Substantia nigra (tissue), 51 donors: ENCODE measurements at places on chromosomes 11 and 22.

DNA sequence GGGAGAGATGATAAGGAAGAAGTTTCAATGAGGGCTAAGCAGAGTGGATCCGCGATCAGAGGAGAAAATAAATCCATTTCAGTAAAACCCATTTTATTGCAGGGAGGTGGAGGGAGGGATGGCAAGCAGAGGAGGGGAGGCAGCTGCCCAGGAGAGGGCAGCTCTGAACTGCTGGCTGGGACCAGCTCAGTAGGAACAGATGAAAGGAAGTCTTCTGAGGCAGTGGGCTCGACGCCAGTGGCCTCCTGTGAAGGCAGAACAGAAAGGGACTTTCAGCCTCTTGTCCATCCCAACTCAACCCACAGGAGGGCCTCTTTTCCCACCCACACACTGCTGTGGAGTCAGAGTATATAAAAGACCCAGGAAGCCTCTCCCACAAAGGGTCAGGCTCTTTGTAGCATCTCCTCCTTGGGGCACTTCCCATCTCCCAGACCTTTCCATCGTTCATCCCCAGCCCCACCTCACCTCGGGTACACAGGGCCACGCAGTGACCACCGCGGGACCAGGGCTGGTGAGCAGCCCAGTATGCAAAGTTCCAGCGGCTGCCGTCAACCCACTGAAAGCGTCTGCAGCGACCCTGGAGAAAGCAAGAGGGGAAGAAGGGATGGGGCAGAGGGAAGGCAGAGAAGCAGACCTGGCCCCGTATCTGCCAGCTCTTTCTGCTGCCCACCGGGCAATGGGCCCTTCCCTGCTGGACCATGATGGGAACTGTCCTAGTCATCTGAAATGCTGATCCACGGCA, 3.0 kb downstream of the PRG2 start:
- peak; percentile 20 for DNase-seq

DNA sequence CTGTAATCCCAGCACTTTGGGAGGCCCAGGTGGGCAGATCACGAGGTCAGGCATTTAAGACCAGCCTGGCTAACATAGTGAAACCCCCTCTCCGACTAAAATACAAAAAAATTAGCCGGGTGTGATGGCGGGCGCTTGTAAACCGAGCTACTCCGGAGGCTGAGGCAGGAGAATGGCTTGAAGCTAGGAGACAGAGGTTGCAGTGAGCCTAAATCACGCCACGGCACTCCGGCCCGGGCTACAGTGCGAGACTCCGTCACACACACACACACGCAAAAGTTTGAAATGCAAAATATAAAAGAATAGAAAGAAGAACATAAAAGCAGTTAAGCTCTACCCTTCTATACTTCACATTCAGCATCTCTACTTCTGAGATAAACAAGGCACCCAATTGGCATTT, 1165.9 kb upstream of the CNTN5 start:
- DNase-seq = no peak

DNA sequence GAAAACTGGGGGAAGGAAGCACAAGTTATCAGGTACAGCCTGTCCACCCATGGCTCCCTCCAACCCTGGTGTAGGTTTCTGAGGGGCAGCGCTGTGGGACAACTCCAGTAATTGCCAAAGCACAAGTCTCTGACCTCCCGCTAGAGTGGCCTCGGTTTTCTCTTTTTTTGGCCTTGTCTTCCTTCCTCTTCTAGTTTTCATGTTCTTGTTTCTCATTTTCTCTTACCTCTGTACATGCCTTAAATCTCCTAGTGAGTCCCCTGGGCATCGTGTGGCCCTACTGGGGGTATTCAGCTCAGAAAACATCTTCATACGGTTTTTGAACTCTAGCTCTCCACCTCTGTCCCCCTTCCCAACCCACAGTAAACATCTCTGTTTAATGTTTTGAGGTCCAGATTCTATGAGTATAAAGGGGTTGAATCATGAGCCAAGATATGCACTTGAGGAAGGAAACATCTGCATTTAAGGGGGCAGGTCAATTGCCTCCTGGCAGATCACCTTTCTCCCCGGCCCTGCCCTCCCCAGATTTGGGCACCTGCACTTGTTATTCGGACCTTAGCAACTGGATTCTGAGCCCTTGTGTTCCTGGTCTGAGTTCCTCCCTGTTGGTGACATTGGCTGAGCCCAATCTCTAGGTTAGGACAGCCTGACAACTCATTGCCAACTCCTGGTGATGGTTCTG, 8.4 kb upstream of the LMO2 start:
- DNase-seq = no peak

DNA sequence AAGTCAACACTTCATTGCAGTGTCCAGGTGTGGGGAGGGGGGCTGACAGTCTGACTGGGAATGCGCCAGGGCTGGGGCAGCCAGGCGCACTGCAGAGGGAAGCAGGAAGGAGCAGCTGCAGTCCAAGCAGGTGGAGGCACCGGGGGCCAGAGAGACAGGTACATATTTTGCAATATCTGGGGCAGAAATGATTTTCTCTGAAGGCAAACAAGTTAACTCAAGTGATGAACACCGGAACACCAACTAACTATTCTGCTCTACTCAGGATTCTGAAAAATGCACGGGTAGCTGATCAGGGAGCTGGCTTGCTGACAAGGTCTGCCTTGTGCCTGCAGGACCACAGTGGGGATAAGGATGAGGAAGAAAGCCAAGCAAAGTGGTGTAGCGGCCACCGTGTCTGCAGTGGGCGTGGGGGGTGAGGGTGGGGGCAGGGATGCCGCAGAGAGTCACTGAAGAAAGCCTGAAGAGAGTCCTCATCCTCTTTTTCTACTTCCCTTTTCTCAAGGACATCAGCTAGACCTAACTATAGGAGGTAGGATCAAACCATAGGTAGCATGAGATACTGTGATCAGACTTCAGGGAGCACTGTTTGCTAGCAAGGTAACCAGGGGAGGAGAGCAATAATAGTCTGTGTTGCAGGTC, 83.4 kb downstream of the SCN3B start:
- peak; percentile 28 for DNase-seq

- DNase-seq = no peak
These were observed 75.7 kb downstream of the CCDC83 start for GRCh38 chr11:85930879-85931366.

GRCh38 chr22:27194096-27194748, 536.8 kb downstream of the MIAT start:
- DNase-seq = no peak

DNA sequence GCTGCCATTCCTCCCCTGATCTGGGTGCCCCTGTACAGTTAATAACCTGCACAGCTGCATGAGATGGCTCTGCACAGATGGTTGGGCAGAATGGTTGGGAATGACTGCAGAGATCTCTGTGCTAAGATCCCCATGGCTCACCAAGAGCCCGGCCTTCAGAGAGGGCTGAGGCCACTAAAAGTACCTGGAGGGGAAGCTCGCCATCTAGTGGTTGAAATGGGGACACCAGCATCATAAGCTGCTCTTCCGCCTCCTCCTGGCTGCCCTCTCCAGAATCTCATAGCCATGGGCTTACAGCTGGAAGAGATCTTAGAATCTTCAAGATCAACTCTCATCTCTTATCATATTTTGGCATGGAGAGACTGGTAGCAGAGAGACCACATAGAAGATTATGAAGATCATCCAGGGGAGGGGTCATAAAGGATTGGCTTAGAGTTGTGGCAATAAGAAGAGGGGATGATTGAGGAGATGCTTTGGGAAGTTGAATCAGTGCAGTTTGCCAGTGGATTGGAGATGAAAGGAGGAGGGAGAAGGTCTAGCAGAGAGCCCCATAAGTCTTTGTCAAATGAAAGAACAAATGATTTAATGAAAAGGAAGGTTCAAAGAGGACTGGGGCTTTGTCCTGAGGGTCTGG, 22.0 kb upstream of the TLCD5 start:
- no peak for DNase-seq

DNA sequence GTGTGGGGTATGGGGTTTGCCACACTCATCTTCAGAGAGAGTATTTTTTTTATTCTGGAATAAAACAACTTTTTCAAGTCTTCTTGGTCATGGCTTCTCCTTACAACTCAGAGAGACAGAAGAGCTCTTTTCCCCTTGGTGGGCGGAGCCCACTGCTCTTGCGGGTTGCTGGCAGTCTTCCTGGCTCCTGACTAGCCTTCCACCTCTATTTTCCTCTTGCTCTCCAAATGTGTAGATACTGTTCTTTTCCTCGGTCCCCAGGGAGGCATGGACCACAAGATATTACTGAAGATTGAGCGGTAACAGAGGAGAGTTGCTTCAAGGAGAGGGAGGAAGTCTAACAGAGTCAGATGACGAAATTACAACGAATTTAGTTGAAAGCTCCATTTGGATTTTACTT, 210.6 kb downstream of the NTM start:
- no peak for DNase-seq

- DNase-seq = no peak
These were observed 906 bp downstream of the CCDC90B start for GRCh38 chr11:83285151-83285770.

DNA sequence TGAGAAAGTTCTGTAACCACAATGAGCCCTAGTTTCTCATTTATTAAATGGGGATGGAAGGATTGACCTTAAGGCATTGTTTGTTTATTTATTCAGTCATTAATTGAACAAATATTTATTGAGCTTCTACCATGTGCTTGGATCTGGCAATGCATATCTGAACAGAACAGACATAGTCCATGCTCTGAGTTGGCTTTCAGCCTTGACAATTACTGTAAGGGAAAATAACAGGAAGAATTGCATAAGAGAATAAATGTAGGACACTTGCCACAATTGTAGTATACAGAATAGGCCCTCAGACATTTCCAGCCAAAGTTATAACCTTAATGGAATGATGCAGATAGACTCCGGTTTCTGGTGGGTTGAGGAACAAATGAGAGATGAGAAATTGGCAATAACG, 160.5 kb upstream of the TTC12 start:
- no peak for DNase-seq

- DNase-seq = no peak
These were observed 44.3 kb downstream of the TBC1D22A start for GRCh38 chr22:46806794-46807193.

DNA sequence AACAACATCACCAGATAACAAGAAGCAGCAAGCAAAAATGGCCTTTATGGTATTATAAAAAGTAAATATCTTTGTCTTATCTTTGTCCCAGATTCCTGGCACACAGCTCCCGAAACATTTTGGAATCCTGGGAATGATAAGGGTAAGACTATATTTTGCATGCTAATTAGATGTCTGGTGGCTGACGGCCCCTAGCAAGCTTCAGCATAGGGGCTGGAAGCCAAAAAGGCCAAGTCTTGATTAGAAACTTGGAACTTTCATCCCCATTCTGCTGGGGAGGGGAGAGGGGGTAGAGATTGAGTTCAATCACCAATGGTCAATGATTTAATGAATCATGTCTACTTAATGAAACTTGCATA, 38.2 kb upstream of the EED start:
- DNase-seq = no peak

DNA sequence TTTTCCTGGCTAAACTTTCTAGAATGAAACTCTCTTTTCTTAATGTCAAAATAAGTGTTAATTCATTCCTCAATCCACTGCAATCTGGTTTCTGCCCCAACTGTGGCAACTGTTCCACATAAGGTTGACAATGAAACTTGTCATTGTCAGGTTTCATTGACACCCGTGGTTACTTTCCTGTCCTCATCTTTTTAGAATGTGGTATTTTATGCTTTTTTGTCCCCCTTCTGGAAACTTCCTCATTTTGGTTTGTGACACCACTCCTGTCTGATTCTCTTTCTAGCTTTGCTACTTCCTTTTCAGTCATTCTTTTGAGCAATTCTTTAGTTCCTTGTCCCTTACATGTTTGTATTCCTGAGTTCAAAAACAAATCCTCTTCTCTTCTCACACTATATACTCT, 7.5 kb upstream of the PDE3B start:
- DNase-seq = no peak

DNA sequence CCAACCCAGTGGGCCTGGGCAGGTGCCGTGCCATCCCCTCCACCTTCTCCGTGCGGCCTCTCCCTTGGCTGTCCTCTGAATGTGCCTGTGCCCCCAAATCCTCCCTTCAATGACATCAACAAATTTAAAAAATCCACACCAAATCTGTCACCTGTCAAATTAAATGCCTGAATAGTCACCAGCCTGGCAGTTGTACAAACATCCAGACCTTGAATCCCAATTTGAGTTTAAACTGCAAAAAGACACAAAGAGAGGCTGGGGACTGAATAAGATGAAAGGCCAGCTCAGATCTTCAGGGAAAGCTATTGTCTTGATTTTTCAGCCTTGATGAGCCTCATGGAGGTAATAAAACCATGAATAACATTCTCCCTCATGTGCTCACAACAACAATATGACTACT, 194.7 kb downstream of the KIRREL3 start:
- no peak for DNase-seq

DNA sequence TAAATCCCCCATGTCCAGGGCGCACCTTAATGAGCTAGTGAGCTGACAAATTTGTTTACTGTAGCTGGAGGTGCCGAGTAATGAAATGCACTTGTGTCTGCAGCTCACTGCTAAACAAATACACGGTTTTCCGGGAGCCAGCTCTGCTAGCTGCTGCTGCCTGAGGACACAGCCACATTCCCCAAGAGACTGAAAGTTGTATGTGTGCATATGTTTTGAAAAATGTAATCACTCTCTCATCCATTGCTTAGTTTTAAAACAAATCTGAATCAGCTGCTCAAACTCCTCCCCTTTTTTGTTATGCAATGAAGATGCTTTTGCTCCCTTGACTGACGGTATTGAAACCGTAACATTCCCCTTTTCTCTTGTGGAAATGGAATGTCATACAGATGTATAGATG, 62.4 kb upstream of the NNMT start:
- no peak for DNase-seq

GRCh38 chr11:113685654-113686359, 20.3 kb downstream of the TMPRSS5 start:
- no peak for DNase-seq

- no peak for DNase-seq
These were observed 88.1 kb downstream of the TEAD1 start for GRCh38 chr11:12762278-12762677.

DNA sequence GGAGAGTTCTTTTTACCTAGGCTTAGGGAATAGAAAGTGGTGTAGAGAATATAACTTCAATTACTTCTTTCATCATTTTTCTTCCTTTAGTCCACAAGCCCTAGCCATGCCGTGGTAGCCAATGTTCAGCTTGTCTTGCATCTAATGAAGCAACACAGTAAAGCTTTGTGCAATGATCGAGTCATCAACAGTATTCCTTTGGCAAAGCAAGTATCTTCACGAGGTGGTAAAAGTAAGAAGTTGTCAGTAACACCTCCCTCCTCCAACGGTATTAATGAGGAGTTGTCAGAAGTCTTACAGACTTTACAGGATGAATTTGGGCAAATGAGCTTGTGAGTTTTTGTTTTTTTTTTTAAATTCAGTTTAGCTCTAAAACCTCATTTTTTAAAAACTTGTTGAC, 37.4 kb downstream of the CEP57 start:
- DNase-seq = no peak

DNA sequence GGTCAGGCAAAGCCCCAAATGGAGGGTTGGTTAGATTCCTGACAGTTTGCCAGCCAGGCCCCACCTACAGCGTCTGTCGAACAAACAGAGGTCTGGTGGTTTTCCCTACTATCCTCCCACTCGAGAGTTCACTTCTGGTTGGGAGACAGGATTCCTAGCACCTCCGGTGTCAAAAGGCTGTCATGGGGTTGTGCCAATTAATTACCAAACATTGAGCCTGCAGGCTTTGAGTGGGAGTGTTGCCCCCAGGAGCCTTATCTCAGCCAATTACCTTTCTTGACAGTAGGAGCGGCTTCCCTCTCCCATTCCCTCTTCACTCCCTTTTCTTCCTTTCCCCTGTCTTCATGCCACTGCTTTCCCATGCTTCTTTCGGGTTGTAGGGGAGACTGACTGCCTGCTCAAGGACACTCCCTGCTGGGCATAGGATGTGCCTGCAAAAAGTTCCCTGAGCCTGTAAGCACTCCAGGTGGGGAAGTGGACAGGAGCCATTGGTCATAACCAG, 4.7 kb upstream of the TTC36 start:
- no peak for DNase-seq

GRCh38 chr11:60854140-60854846, 1.5 kb downstream of the PTGDR2 start:
- no peak for DNase-seq
